AG09319 (cell line): ENCODE measurements at places on chromosomes 4 and X.

- DNase-seq: no peak
These were observed 1.3 kb upstream of the MAMLD1 start for GRCh38 chrX:150361777-150362351.

DNA sequence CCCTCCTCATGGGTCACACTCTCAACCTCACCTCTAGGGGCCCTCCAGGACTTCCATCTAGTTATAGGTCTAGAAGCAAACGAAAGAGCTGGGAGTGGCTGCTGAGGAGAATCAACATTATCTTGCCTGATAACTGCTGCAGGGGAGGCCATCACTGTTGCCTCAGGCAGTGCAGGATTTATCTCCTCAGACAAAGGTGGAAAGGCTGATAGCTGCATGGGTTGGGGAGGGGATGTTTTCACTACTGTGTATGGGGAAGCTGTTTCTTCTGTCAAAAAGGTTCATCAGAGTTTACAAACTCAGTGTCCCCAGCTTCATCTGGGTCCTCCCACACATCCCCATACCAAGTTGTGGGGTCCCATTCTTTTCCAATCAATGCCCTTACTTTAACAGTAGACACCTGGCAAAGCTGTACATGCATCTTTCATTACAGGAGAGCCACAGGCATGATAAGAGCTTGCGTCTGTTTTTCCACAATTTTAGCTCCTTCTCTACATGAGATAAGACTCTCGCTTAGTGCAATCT, 17.6 kb upstream of the PRDM8 start:
- DNase-seq: no peak

DNA sequence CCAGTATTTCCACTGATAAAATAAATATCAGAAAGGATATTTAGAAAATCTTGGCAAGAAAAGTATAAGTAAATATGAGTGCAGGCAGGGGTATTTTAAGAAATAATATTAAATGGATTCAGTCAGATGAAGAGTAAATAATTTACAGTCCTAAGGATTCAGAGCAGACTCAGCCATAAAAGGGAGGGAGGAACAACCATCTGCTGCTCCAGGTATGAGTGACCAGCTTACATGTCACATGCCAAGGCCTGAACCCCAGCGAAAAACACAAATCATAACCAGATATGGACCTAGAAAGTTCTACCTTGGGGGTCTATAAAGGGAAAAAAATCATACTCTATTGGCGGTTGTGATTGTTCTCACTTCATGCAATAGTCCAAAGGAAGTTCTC, 166.8 kb downstream of the COL4A6 start:
- DNase-seq: no peak

- DNase-seq: no peak
These were observed 110.3 kb downstream of the PRDM5 start for GRCh38 chr4:120812216-120812615.

DNA sequence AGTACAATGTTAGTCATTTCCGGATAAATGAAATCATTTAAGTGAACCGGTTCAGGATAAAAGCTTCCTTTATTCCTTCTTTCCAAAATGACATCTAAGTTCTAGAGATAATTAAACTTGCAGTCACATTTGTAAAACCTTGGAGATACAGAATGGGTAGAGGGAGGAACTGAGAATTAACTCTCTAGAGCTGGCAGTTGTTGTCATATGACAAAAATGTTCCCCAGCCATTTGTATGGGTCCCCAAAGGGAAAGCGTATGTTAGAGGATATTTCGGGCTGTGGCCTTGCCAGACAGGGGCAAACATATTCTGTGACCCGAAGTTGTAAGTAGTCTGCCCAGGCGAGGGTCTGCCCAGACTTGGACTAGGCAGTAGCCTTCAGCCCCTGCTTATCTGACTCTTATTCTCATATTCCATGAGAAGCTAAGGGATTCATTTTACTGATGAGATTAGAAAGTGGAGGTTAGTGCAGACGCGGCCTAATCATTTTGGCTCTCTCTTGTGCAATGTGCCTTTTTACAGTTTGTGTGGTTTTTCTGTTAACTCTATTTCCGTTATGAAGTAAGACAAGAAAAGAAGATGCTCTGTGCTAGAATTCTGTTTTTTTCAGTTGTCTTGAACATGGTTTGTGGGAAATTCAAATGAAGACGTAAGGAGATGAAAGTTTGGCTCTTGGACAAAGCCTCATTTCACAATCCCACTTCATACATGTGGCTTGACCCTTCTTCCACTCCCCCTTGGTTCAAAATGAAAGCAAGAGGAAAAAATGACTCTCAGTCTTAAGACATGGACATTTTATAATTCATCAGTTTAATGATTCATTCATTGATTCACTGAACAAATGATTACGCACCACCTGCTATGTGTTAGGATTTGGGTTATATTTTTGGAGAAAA, 2394.2 kb upstream of the AGA start:
- DNase-seq: no peak

GRCh38 chr4:179585761-179586160, 2143.5 kb upstream of the AGA start:
- DNase-seq: no peak

DNA sequence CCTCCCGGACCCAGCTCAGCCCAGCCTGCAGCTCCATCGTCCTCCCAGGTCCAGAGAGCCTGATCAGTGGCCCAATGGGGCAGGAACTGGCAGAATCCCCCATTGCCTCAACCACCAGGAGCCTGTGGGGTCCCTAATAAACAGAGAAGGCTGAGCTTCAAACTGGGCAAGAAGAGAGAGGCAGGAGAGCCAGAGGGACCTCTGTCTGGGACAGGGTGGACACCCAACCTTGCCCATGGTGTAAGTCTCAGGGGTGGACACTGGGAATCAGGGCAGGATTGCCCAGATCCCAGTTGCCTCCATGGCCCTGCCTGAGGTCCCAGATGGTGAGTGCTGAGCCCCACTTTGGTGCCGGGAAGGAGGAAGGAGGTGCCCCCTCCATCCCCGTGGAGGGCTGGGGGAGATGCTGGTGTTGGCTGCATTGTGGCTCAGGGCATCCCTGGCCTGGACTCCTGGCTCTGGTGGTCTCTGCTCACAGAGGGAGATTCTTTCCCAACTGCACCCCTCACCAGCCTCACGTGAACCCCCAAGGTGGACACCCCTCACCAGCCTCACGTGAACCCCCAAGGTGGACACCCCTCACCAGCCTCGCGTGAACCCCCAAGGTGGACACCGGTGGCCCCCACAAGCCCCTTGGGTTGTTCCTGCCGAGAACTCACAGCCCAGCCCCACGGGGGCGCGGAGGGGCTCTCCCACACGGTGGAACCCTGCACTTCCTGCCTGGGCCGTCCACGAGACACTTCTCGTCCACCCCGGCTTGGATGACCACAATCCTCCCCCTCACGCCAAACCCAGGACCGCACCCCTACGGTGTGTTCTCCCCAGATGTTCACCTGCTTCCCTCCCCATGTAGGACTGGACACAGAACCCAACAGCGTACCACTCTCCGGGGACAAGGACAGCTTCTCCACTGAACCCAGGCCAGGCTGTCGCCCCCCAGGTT, 5.4 kb downstream of the CPLX1 start:
- no peak for DNase-seq

GRCh38 chr4:120447774-120448173, 381.1 kb upstream of the MAD2L1 start:
- no peak for DNase-seq

DNA sequence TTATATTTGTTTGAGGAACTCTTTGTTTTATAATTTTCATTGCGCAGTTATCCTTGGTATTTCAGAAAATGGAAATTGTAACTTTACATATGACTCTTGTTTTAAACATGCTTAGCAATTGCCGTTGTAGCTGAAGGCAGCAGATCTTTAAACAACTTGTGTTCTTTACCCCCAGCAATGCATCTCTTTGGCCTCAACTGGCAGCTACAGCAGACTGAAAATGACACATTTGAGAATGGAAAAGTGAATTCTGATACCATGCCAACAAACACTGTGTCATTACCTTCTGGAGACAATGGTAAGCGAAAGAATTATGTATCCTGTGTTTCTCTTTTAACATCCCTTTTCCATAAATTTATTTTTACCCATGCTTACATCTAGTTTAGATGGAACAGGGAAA, 263.6 kb downstream of the DCTD start:
- DNase-seq: no peak

DNA sequence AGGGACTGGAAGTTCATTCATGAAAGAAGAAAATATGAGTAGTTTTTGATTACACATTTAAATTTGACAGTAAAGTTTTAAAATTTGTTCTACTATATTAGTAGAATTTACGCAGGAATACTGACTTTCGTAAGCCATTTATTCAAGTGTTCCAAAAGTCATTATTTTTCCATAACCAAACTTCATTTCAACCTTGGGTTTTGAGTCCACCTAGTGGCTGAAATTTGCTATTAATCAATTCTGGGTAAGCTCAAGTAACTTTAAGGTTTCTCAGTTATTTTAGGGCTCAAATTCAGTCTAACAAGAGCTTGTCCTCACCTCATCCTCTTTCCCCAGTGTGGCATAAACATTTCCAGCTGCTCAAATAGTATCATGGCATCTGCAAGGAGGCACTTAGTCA, 175.4 kb downstream of the SH3BGRL start:
- DNase-seq: no peak
